ENCODE measurements at places on chromosomes 5 and 9.

GRCh38 chr5:62779010-62779422 is 200.4 kb downstream of the LRRC70 start:
- DNase-seq, result no peak

DNA sequence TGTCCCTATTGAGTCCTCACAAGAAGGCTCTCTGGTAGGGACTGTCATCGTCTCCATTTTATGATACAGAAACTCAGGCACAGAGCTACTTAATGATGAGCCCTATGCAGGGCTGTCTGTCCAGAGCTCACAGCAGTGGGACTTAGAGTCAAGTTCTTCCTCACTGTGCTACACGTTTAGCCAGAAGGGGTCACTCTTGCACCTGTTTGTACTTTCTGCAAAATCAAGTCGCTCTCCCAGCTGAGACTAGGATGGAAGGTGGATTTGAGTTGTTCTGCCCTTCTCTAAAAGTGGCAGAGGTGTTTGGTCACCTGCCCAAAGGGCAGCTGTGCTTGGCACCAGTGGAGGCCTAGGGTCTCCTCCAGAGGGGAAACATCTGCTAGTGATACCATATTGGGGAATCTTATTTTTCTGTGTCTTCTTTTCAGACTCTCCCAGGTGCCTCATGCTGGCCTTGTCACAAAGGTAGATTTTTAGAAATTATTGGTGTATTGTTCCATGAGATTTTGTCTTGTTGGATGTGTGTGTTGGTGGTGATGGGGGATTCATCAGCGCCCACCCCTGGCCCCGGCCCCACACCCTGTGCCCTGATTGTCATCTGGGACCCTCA is 104.2 kb downstream of the PPARGC1B start:
- peak; percentile 47 for DNase-seq

DNA sequence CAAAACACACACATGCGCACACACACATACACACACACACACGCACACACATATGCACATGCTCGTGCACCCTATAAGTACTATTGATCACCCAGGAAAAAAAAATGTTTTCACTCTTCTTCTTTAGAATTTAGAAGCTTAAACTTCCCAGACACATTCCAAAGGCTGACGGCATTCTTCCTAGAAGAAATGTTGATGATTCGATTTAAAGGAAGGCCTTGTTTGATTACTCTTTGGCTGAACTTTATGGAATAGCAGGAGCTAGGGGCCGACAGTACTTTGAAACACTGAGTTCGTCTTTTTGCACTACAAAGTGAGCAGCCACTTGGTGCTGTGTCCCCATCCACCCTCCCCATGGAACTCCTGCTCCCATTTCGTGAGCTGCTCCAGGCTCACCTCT is 113.2 kb downstream of the EGFLAM start:
- no peak for DNase-seq

DNA sequence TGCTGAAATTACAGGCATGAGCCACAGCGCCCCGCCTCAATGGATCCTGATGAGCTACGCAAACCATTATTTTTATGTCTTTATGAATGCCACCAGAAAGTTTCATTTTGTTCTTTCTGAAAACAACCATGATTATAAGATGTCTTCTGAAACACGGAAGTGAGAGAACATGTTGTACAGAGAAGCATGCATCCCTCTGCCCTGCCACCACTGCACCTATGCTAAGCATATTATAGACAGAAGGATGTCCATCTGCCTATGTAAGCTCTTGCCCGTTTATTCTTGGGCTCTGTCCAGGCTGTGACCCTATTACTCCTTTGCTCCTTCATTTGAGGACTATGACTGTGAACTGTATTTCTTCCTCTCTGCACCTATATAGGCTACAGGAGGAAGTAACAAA is 74.3 kb downstream of the GRAMD2B start:
- DNase-seq, result no peak

DNA sequence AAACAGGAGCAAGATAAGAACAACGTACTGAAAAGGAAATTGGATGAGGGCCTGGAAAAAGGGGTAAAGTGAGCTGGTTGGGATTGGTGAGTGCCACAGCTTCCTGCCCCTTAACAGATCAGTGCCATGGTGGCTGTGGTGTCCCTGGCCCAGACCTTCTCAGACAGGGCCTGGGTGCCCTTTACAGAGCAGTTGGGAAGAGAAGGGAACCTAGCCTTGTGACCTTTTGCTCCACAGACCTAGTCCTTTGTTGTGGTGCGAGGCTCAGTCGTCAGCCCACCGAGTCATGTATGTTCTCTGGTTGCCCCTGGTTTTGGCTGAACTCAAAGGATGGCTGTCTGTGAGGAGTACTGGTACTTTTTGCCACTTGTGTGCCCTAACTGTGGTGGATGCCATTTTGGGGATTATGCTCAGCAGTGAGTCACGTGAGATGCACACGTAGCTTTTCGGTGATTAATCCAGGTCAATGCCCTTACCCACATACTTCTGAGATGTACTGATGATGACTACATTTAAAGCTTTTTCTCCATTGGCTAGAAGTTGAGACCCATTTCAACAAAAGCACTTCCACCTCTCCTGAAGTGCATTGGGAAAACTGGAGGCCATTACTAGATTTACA is 48.4 kb downstream of the EXOSC2 start:
- DNase-seq, result no peak

All from CD4-positive, alpha-beta T cell treated with Interleukin-1 beta for 1 hour (primary cell).